Thoracic aorta endothelial cell (primary cell): ENCODE measurements at places on chromosomes 12 and 14. TPM values are rescaled to one million over a fixed set of nuclear protein-coding genes. Genes with fewer than 3 reads are reported as not detected.

TROAP gene
- 20.1 and 40.5 TPM in 2 replicates for total RNA-seq

AKT1 gene
- total RNA-seq, result 189 and 194 TPM in 2 replicates

PTHLH gene
- total RNA-seq, result 0.93 and 4.1 TPM in 2 replicates

FSCB gene
- total RNA-seq, result not detected in 2 replicates

ADCY4 gene
- 30.9 and 34.2 TPM in 2 replicates for total RNA-seq

METTL1 gene
- total RNA-seq, result 8.0 and 10.1 TPM in 2 replicates

BCL11B gene
- total RNA-seq, result under 0.01 and 0.27 TPM in 2 replicates

RDH5 gene
- total RNA-seq, result 1.3 and 1.5 TPM in 2 replicates

GALNT8 gene
- 0.27 and 3.1 TPM in 2 replicates for total RNA-seq

LRRC9 gene
- total RNA-seq, result not detected in 2 replicates

INHBE gene
- total RNA-seq, result not detected in 2 replicates
